ENCODE measurements at places on chromosomes 7 and 10. TPM values are rescaled to one million over a fixed set of nuclear protein-coding genes. Genes with fewer than 3 reads are reported as not detected.

DNA sequence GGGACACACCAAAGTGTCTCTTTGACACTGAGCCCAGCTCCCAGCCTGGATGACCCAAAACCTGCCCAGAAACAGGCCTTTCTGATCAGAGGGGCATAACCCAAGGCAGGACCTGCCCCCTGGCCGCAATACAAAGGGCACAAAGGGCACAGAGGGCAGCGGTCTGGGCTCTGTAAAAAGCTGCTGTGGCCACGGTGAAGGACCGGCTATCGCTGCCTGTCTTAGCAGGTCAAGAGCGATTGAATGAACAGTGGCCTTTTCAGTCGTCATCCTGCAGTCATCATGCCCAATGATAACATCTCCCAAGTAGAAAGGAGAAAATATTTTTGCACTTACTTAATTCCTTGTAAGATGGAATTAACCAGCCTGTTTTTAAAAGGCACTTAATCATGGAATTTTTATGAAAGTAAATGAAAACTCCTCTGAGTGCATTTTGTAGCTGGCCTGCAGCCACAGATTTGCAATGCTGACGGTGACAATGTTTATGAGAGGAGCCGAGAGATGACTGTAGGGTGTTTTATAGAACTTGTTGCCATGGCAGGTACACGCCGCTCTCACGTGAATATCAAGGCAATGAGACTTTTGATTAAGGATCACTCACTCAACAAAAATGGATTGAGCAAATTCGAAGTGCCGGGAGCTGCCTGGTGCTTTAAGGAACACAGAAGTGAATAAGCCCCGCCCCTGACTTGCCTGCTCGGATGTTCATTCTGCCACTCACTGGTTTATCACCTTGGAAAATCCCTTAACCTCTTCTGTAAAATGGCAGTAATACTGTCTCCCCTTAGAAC is 47.3 kb upstream of the BHLHA15 start:
- DNase-seq = no peak

Gene ADIRF
- total RNA-seq = 212 TPM

Gene RBP4
- total RNA-seq = 3.2 TPM

DNA sequence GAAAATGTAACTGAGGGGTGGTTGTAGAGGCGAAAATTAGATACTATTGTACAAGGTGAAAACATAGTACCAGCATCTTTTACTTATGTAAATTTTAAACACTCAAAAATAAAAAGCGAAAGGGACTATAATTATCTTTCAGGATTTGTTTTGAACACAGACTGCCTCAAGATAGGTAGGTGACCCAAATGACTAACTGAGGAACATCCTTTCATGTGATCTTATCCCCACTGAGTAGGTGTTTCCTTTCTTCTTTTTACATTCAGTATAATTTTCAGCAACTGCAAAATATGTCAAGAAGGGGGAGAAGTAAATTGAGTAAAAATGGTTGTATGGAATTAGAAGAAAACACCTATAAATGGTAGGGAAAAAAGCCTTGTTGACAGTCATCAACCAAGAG is 236.7 kb downstream of the PHF14 start:
- no peak for DNase-seq

- no peak for DNase-seq
Observed at GRCh38 chr7:20217193-20217948, at the start of gene MACC1. Gene MACC1 (minus strand): TSS chr7:20217384. CDS start chr7:20161862, 55,522 bp downstream.

- no peak for DNase-seq
Observed at GRCh38 chr7:142298009-142298408, 40.2 kb upstream of the PRSS58 start.

DNA sequence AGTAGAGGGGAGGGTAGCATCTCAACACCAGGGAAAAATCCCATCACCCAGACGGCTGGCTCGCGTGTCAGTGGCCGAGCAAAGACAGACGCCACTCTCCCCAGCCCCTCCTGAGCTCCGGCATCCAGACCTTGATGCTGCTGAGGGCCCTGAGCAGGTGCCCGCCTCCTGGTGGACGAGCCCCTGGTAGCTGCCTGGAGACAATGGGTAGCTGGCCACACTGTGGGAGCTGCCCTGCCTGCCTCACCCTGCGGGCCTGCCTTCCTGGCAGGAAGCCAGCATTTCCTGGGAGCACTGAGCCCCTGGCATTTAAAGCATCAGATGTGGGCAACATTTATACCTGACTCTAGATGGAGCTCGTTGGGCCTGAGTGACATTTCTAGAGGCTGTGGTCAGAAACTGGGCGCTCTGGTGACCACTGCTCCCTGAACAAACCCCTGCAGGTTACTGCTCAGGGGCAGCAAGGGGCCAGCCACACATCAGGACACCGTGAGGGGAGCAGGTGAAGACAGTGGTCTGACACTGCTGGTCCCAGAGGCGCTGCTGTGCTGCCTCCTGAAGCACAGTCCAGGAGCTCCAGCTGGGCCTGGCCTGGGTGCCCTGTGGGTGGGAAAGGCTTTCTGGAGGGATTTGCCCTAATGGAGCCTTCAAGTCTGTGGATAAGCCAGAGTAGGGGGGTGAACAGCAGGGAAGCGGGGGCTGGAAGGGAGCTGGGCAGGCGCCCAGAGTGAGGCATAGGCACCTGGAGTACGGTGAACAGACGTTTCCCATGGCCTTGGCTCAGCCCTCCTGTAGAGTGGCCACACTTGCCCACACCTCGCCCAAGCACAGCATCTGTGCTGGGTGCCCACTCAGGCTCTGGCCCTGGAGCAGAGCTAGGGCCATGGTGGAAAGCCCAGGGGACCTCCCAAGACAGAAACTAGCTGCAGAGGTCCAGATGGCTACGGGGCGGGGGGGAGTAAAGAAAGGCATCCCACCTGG is 138.7 kb downstream of the MAPK8 start:
- DNase-seq = peak; percentile 77

DNA sequence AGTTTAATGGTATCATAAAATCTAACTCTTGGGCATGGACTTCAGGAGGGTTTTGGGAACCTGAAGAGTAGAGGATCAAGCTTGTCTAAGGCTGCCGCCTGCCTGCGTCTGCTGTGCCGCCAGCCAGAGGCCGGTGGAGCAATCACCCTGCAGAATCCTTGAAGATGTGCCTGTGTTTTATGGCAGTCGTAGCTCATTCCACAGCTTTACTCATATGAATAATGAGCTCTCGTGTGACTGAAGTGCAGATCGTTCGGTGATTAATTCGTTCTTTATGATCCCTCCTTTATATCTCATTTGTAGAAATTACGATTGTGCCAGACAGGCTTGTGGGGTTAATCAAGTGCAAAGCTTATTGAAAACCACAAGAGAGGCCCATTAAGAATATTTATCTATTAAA is 100.8 kb downstream of the ACTR3B start:
- DNase-seq = no peak

- DNase-seq = no peak
Observed at GRCh38 chr7:20470082-20470481, 139.4 kb downstream of the ITGB8 start.

- no peak for DNase-seq
Observed at GRCh38 chr10:125166658-125167057, 6.3 kb upstream of the CTBP2 start.

- DNase-seq = no peak
Observed at GRCh38 chr10:126321440-126321839, 66.8 kb downstream of the ADAM12 start.

Measured in posterior vena cava (tissue), 2 donors.